ENCODE measurements at places on chromosomes 12 and 14. TPM values are rescaled to one million over a fixed set of nuclear protein-coding genes. Genes with fewer than 3 reads are reported as not detected.

GRCh38 chr14:61868846-61869245 is 106.6 kb downstream of the SNAPC1 start:
- no peak for DNase-seq

TAMALIN gene
- total RNA-seq = 0.39 TPM

- no peak for DNase-seq
Measured at GRCh38 chr14:65821224-65821753, 408.8 kb downstream of the FUT8 start.

DNA sequence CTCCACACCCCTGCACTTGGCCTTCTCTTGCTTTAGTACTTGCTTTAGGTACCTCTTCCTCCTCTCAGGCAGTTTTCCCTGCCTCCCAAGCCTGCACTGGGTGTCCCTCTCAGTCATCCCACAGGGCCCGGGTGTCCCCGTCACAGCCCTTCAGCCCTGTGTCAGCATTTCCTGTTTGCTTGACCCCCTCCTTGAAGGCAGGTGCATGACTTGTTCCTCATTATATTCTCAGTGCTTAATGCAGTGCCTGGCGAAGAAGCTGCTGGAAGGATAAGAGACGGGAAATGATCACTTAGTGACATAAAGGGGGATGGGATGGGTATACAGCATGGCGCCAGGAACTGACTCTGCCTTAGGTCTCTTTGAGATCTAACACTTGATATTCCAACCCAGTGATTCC is 61.5 kb downstream of the IQSEC3 start:
- DNase-seq = no peak

RAB15 gene
- total RNA-seq = 22.3 TPM

DNA sequence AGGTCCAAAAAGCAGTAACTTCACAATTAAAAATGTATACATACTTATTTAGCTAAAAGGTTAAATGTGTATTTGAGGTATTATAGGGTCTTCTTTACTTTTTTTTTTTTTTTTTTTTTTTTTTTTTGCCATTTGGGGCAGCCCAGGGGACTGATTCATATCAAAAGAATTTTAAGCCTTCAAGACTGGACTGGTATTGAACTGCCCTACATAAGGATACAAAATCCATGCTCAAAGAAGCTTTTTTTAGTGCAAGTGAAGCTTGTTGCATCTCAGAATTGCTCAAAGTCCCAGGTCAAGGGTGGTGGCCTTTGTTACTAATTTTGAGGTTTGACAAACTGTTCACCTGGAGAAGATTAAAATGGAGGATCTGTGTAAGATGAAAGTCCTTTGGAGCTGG is 124.0 kb downstream of the APAF1 start:
- DNase-seq = peak; percentile 17

SLC7A8 gene
- 0.50 TPM for total RNA-seq

- no peak for DNase-seq
Measured at GRCh38 chr14:101600336-101600890, 39.1 kb downstream of the DIO3 start.

AGAP2 gene
- total RNA-seq = 11.2 TPM

- DNase-seq = no peak
Measured at GRCh38 chr12:89750389-89751351, 42.0 kb upstream of the ATP2B1 start.

DNA sequence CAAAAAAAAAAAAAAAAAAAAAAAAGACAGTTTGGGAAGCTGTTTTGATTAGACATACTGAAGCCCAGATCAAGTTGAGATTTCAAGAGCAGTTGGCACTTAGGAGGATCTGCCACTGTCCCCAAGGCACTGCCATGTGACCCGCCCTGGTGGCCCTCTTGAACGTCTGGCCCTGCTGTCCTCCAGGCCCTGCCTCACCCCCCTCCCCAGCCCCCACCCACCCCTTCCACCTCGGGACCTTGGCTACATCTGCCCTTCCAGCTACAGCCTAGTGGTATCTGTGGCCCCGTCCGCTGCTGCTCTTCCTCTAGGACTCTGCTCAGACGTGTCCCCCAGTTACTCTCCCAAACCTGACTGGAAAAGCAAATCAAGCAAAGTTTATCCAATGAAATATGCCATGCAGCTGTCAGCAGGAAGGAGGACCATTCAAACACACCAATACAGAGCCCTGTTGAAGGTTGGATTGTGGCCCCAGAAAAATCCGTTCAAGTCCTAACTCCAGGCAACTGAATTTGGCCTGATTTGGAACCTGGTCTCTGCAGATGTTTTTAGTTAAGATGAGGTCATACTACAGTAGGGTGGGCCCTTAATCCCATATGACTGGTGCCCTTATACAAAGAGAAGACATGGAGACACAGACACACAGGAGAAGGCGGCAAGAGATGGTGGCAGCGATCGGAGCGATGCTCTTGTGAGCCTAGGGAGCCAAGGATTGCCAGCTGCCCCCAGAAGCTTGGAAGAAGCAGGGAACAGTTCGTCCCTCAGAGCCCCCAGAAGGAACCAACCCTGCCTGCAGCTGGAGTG is 17.7 kb downstream of the SLC25A29 start:
- no peak for DNase-seq

DNA sequence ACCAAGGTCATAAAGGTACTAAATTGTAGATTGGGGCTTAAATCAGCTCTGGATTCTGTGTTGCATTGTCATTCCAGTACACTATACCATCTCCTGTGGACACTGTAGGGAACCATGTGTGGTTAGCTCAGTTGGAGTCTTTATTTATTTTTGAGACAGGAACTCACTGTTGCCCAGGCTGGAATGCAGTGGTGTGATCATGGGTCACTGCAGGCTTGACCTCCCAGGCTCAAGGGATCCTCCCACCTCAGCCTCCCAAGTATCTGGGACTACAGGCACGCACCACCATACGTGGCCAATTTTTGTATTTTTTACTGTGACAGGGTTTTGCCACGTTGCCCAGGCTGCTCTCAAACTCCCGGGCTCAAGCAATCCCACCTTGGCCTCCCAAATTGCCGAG is 6.7 kb downstream of the PAPOLA start:
- DNase-seq = peak; percentile 25

LRTM2 gene
- total RNA-seq = not detected

- peak; percentile 78 for DNase-seq
Measured at GRCh38 chr14:75523771-75524171, 1.5 kb downstream of the BATF start.

- DNase-seq = no peak
Measured at GRCh38 chr14:62117010-62117750, 355.0 kb downstream of the SNAPC1 start.

PLA2G1B gene
- not detected for total RNA-seq

TMEM233 gene
- total RNA-seq = not detected

All from HT1080 (cell line).